Mesothelial cell of epicardium (in vitro differentiated cells): ENCODE measurements at places on chromosomes 6 and 20. TPM values are rescaled to one million over a fixed set of nuclear protein-coding genes. Genes with fewer than 3 reads are reported as not detected.
A peak's percentile ranks its signal among the peaks of the same experiment; 100 is the strongest.

DNA sequence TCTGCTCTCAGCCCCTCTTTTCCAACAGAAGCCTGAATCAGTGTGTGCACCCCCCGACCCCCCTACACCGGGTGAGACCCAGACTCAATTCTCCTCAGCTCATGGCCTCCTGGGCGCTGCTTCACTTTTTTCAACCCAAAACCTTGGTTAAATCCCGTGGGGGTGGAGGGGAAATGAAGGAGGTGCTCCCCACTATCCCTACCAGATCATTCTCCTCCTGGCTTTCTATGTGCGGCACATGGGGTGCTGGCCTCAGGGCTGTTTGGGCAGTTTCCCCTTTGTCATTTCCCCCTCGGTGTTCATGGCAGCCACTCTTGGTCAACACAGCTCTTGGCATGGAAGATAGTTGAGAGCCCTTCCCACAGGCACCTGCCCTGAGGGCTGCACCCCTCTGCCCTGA is 4.6 kb downstream of the CST4 start:
- H3K27ac ChIP-seq: no peak overlapping the region
- H3K27me3 ChIP-seq: peaks cover 7% of the 10 kb centered on the region
- H3K4me3 ChIP-seq: no peak overlapping the region
- no peaks in the 10 kb centered on the region for H3K36me3 ChIP-seq
- no peak for DNase-seq

DNA sequence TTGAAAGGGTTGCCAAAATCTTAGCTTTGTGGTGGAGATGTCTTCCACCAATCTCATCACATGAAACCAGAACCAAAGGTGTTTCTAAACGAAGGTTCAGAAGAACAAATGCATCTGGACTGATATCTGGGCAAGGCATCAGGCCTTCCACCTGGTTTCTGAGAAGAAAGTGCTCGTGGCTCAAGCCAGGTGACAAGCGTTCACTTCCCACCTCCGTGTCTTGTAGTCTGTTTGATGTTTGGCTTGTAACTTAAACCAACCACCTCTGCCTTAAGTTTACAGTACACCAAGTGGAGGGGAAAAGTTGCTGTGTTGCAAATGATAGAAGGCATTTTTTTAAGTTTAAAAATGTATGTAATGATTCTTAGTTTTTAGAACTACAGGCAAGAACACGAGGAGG is 66.9 kb upstream of the MAP3K7 start:
- H3K27ac ChIP-seq: no peak overlapping the region
- H3K36me3 ChIP-seq: no peaks in the 10 kb centered on the region
- peaks cover 4% of the 10 kb centered on the region for H3K4me1 ChIP-seq
- H3K27me3 ChIP-seq: peaks cover 53% of the 10 kb centered on the region
- DNase-seq: no peak
- H3K4me3 ChIP-seq: no peak overlapping the region

GRCh38 chr6:835476-836160 is 142.7 kb upstream of the EXOC2 start:
- no peaks in the 10 kb centered on the region for H3K36me3 ChIP-seq
- H3K4me1 ChIP-seq: peaks cover 2% of the 10 kb centered on the region

DNA sequence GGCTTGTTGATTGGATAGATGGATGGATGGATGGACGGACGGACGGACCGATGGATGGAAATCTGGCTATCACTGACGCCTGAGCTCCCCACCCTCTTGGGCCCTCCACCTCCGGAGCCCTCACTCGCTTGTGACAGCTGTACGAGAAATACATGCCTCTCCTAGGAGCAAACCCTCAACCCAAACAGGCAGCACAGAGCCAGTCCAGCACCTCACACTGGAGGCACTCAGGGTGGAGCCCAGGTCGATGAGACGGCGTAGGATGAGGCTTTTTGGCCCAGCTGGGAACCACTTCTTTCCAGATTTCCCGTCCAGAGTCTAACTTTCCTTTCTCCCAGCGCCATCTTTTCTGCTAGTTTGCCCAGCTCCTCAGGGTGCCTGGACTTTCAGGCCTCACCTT is 2.7 kb upstream of the LY6G5C start:
- peak overlapping the region; percentile 68 for H3K27ac ChIP-seq
- peaks cover 19% of the 10 kb centered on the region for H3K36me3 ChIP-seq
- H3K4me1 ChIP-seq: peaks cover 22% of the 10 kb centered on the region
- DNase-seq: no peak
- H3K27me3 ChIP-seq: no peaks in the 10 kb centered on the region

DNA sequence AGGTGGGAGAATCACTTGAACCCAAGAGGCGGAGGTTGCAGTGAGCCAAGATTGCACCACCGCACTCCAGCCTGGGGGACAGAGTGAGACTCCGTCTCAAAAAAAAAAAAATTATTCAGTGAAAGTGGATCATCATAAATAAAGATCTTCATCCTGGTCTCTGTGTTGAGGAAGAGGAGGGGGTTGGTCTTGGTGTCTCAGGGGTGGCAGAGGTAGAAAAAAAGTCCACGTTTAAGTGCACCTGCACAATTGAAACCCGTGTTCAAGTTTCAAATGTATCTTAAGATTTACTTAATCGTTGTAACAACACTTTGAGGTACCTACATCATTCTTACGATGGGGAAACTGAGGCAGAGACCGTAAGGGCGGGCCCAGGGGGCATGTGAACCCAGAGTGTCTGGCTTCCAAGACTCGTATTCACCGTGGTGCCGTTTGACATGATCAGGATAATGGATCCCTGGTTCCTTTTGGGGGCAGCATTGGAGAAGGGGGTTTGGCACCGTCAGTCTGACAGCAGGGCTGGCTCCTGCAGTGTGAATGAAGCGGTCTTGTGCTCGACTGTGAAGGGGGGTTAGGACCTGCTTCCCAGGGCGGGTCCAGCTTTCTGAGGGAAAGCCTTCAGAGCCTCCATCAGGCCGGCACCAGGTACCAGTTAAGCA is 32.9 kb upstream of the ID1 start:
- H3K4me3 ChIP-seq: peak overlapping the region; percentile 54
- no peaks in the 10 kb centered on the region for H3K27me3 ChIP-seq
- DNase-seq: peak; percentile 51
- H3K4me1 ChIP-seq: peaks cover 61% of the 10 kb centered on the region
- H3K36me3 ChIP-seq: no peaks in the 10 kb centered on the region

GRCh38 chr20:58174708-58175280 is 53.7 kb downstream of the ANKRD60 start:
- H3K4me1 ChIP-seq: peaks cover 34% of the 10 kb centered on the region
- H3K27me3 ChIP-seq: peaks cover 5% of the 10 kb centered on the region
- no peaks in the 10 kb centered on the region for H3K36me3 ChIP-seq
- H3K4me3 ChIP-seq: peak overlapping the region; percentile 42
- no peak for DNase-seq

- DNase-seq: no peak
- peaks cover 2% of the 10 kb centered on the region for H3K36me3 ChIP-seq
- H3K4me1 ChIP-seq: peaks cover 1% of the 10 kb centered on the region
- no peaks in the 10 kb centered on the region for H3K27me3 ChIP-seq
- no peak overlapping the region for H3K27ac ChIP-seq
These were observed 48.7 kb upstream of the RSPO3 start for GRCh38 chr6:127069659-127070279.

GRCh38 chr6:26329763-26330511 is 35.1 kb upstream of the BTN3A2 start:
- DNase-seq: no peak
- no peak overlapping the region for H3K27ac ChIP-seq
- no peaks in the 10 kb centered on the region for H3K36me3 ChIP-seq
- H3K27me3 ChIP-seq: peaks cover 69% of the 10 kb centered on the region
- peaks cover 25% of the 10 kb centered on the region for H3K4me1 ChIP-seq
- peak overlapping the region; percentile 69 for H3K4me3 ChIP-seq

GRCh38 chr6:35716798-35717197 is 20.0 kb upstream of the ARMC12 start:
- DNase-seq: no peak

DNA sequence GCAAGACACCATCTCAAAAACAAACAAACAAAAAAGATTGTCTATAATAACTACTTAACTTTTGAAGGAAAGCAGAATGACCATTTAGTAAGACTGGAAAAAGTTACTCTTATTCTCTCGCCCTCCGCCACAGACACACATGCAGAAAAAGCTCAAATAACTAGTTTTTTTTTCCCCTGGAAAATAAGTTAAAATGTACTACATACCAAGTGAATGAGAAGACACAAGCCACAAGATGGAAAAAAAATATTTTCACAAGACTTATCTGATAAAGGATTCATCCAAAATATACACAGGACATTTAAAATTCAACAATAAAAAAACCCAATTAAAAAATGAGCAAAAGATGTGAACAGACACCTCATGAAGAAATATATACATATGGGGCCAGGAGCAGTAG is 31.9 kb downstream of the NUDT3 start:
- no peaks in the 10 kb centered on the region for H3K27me3 ChIP-seq
- no peaks in the 10 kb centered on the region for H3K36me3 ChIP-seq
- no peak for DNase-seq
- H3K27ac ChIP-seq: peak overlapping the region; percentile 31

GRCh38 chr6:125246566-125246965 is 55.2 kb downstream of the HDDC2 start:
- no peak for DNase-seq
- no peak overlapping the region for H3K4me3 ChIP-seq
- H3K27ac ChIP-seq: peak overlapping the region; percentile 86
- H3K4me1 ChIP-seq: peaks cover 40% of the 10 kb centered on the region
- peaks cover 26% of the 10 kb centered on the region for H3K36me3 ChIP-seq
- H3K27me3 ChIP-seq: no peaks in the 10 kb centered on the region

The EMILIN3 gene
- 5.0 to 5.6 TPM (median 5.2 TPM) in 3 replicates for total RNA-seq

The ARMH2 gene
- not detected in 3 replicates for total RNA-seq

The TCF15 gene
- 0.74 to 0.90 TPM (median 0.75 TPM) in 3 replicates for total RNA-seq

The DNAH8 gene
- 0.02 to 0.25 TPM in 2 of 3 replicates, not detected in the other for total RNA-seq

The GDAP1L1 gene
- total RNA-seq: 0.16 to 0.54 TPM (median 0.40 TPM) in 3 replicates

The PTCHD4 gene
- total RNA-seq: 7.8 to 8.6 TPM (median 8.5 TPM) in 3 replicates
